Stimulated activated CD8-positive, alpha-beta memory T cell treated with anti-CD3 and anti-CD28 coated beads, Interleukin-2, amount 100 ng/mL, for 48 hours (primary cell): ENCODE measurements at places on chromosomes 4 and X.

- DNase-seq: no peak
Measured at GRCh38 chrX:13551610-13552009, 17.8 kb upstream of the EGFL6 start.

DNA sequence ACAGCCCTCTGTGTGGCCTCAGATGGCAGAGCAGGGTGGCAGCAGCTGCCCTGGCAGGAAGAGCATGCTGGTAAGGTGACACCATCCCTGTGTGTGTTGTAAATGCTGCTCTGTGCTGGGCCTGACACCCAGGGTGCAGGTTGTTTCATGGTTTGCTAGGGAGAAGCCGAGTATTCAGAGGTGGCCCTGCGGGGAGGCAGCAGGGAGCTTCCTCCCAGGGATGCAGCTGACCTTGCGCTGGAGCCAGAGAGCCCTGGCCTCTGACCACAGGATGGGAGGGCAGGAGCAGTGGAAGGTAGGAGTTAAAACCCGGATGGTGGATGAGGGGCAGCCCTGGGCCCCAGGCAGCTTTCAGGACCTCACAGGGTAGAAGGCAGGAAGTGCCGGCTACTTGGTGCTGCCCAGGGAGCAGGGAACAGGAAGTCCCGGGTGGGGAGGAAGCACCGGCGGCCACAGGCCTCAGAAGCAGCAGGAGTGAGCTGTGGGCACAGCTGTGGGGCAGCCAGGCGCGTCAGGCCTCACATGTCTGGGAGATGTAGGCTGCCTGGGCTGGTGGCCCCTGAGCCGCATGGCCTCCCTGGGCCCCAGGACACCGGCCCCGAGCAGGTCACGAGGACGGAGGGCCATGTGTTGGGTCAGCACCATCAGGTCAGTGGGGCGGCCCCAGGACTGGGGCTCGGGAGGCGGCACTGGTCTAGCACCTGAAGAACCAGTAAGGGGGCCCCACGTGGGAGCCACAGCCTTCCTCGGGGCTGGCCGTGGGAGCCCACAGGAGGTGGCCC is 19.1 kb downstream of the SH3BP2 start:
- DNase-seq: no peak

GRCh38 chrX:105543283-105543682 is 279.1 kb upstream of the NRK start:
- DNase-seq: no peak

GRCh38 chrX:104697294-104697693 is 131.3 kb downstream of the IL1RAPL2 start:
- DNase-seq: no peak
